Hindlimb muscle (tissue), 1 donor: ENCODE measurements at places on chromosomes 7 and 10.
A peak's percentile ranks its signal among the peaks of the same experiment; 100 is the strongest.

DNA sequence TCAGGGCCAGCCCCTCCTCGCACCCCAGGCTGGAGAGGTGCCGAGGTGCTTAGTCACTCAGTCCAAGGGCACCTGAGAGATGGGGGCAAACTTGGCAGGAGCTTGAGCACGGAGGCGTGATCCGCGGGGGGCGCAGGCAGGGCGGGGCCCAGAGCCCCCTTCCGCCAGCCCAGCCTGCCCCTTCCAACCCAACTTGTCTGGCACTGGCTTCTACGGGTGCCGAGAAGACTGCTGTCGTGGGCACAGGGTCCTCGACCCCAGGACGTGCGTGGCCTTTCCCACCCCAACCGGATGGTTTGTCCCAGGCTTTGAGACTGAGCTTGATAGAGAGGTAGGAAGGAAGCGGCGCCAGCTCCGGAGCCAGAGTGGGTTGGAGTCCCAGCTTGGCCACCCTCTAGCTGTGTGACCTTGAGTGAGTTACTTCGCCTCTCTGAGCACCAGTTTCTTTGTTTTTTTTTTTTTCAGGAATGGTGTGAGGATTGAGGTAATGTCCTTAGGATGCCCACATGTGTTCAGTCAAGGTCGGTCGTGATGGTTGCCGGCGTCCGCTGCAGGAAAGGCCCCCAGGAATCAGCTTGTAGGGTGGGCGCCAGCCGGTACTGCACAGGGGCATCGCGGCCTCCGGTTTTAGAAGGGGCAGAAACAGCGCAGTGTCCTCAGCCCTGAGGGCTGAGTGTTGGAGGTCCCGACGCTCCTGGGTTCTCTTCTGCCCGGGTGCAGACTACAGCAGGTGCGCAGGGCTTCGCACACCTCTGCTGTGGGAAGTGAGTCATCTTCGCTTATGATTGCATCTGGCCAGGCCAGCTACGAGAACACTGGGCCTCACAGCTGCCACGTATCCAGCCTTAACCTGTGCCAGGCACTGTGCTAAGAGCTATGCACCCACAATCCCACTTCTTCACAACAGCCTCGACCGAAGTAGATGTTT, 28.6 kb upstream of the VAX1 start:
- no peak for DNase-seq

- DNase-seq = no peak
Measured at GRCh38 chr7:16423761-16424160, 2.4 kb upstream of the CRPPA start.

GRCh38 chr10:128268015-128268722, 141.9 kb upstream of the MKI67 start:
- DNase-seq = peak; percentile 83

DNA sequence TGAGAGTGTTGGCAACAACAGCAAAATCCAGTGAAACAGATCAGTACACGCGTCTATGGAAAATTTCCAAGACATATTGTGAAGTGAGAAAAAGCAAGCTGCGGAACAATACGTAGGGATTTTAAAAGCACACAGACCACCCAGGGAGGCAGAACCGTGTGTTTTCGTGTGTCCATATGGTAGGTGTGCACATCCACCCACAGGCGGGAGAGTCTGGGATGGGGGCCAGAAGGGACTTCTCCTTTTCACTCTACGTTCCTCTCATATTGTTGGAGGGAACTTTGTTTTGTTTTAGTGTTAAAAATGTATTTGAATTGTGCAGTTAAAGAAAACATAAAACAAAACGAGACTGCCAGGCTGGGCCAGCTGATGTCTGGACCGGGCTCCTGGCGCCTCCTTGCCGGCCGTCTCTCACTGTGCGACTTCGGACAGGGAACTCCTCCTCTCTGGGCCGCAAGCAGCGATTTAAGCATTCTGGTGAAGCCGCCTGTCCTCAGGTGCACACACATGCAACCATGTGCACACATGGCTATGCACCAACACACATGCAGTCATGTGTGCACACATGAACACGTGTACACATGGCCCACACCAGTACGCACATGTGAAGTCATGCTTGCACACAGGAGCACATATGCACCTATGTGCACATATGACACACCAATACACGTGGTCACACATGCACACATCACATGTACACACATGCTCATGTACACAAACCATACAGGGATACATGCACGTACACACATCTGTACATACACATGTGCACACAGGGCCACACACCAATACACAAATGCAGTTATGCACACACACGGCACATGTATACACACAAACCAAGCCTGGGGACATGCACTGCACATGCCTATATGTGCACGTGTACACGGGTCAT, 141.1 kb downstream of the ELFN1 start:
- DNase-seq = peak; percentile 45

- no peak for DNase-seq
Measured at GRCh38 chr10:108434559-108435252, 1270.2 kb upstream of the SORCS1 start.

- no peak for DNase-seq
Measured at GRCh38 chr7:48611993-48612392, 312.4 kb upstream of the CDC14C start.

DNA sequence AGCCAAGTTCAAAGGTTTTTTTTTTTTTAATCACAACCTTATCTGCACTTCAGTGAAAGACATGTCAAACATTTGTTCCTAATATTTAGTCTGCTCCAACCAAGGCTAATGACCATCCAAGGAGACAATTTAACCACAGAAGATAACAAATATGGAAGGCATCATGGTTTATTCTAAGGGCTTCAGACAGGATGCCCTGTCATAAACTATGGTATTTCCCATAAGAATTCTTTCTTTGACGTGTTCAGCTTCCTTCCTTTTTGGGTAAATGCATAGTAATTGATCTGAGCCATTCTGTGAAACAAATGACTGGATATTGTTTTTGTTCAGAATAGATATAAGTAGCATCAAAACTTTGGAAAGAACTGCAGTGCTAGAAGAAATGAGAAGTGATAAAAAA, 326.5 kb upstream of the AOAH start:
- no peak for DNase-seq

- no peak for DNase-seq
Measured at GRCh38 chr10:132452216-132452650, 55.2 kb downstream of the PWWP2B start.

GRCh38 chr10:11337516-11337915, 273.9 kb downstream of the USP6NL start:
- no peak for DNase-seq

DNA sequence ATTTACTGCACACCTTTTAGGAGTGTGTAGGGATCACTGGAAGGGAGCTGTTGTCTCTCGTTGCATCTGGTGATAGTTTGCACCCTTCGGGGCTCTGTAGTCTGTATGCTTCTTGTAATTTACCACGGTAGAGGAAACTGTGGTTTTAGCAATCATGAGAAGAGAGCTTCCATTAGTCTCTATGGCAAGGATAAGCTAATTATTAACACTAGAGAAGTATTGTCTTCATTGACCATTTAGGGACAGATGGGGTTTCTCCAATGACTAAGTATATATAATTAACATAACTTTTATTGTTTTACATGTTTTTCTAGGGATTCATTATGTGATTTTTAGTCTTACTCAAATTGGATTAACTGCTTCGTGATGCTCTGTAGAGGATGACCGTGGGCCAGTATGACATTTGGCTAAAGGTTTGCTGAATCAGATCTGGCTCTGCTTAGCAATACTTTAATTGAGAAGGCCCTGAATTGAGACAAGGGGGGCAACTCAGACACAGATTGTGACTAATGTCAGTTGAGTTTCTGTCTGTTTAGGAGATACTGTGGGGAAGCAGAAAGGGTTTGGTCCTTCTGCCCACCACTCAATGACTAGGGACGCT, 8.7 kb downstream of the SLC18A2 start:
- no peak for DNase-seq

- DNase-seq = no peak
Measured at GRCh38 chr7:139771001-139771956, 6.5 kb downstream of the HIPK2 start.

- DNase-seq = no peak
Measured at GRCh38 chr7:23353172-23353571, 54.0 kb downstream of the MALSU1 start.

DNA sequence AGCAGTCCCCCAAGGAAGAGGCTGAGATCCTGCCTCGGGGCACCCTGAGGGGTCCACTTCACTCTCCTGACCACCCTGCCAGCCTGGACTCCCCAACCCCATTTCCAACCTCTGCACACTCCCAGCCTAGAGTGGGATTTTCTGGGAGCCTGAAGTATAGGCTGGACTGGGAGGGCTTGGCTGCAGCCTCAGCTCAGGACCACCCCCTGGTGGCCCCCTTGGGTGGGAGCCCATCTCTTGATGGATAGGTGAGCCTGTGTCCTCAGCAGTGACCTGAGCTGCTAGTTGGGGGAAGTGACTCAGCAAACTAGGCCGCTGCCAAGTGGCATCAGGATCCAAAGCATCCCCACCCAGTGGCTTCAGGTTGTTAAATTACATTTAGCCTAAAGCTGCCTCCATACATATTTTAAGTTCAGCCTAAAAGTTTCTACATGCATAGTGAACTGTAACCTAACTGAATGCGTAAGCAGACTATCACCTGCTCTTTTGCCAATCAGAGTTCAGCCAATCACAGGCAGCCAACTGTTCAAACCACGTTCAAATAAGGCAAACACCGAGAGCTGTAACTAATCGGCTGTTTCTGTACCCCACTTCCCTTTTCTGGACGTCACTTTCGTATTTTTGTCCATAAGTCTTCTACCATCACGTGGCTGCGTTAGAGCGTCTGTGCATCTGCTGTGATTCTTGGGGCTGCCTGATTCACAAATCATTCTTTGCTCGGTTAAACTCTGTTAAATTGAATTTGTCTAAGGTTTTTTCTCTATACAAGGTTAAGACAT, 144.0 kb downstream of the PLPP4 start:
- no peak for DNase-seq

DNA sequence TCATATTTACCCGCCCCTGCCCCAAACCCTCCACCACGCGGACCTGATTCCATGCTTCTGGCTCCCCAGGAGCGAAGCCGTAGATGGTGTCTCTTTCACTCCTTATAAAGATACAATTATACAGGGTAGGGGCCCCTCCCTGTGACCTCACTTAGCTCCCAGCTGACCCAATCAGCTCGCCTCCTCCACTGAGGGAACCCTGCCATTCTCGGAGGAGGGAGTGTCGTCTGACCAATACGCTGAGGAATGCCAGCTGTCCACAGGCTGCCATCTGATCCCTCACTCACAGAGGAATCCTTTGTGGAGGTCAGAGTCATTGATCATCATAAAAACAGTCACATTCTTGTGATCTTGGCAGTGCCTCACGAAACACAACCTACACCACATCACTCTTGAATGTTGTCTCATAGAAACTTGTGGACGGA, 67.5 kb upstream of the INSIG1 start:
- peak; percentile 39 for DNase-seq

- DNase-seq = no peak
Measured at GRCh38 chr7:22681852-22682657, 44.9 kb upstream of the IL6 start.

DNA sequence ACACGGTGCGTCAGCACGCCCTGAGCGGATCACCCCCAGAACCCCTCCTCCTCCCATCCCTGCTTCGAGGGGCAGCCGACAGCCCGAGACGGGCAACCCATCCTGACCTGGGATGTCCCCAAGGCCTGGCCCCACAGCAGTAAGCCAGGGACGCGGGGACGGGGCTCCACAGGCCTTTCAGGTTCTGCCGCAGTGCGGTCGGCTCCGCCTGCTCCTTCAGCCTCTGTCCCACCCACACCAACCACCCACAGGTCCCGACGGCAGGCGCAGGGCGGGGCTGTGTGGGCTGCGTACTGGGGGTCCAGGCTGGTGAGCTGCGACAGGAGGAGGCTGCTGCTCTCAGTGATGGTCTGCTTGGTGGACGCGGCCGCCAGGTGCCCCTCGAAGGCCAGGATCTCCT, 16.7 kb downstream of the INTS1 start:
- DNase-seq = no peak

GRCh38 chr10:80203835-80204676, 1.3 kb downstream of the ANXA11 start:
- DNase-seq = no peak

GRCh38 chr7:116528008-116528789, 3.4 kb downstream of the CAV1 start:
- DNase-seq = no peak

DNA sequence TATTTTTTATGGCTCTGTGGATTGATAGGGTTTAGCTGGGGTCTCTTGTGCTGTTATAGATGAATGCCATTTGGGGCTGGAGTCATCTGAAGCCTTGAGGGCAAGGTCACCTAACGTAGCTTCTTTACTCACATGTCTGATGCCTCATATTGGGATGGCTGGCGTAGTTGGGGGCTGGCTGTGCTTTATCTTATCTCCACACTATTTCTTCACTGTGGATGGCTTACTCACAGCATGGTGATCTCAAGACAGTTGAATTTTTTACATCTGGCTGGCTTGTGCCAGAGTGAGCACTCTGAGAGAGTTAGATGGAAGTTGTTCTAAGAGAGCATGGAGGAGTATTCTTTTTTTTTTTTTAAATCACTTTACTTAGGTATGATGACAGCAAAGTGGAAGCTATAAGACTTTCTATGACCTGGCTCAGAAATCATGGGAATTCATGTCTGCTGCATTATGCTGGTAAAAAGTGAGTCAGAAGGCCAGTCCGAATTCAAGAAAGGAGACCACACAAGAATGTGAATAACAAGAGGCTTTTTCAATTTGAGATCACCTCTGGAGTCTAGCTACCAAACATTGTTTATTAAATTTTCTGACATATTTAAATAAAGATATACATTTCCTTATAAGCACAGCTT, 252.4 kb upstream of the TPK1 start:
- DNase-seq = no peak

DNA sequence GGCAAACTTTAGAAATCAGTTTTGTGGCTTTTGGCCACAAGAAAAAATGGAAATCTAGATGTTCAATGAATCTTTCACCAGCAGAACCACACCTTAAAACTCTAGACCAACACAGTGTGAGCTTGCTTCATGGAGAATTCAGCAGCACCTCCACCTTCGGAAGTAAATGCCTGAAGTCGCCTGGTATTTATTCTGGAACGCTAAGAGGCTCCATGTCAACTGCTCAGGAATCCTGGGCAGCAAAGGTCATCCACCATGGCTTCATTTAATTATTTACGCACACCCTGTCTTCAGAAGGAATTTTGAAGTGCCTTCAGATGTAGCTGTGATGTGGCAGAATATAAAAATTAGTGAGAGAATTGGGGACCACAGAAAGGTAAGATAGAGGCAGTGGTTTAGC, 167.7 kb downstream of the GFRA1 start:
- DNase-seq = no peak
